Activated CD8-positive, alpha-beta memory T cell treated with anti-CD3 and anti-CD28 coated beads, Interleukin-2, amount 10 ng/mL, durations not matched to agents 7 days and 5 days (primary cell): ENCODE measurements at places on chromosomes 16 and 17. TPM values are rescaled to one million over a fixed set of nuclear protein-coding genes. Genes with fewer than 3 reads are reported as not detected.
A peak's percentile ranks its signal among the peaks of the same experiment; 100 is the strongest.

GRCh38 chr17:34391241-34391640 lies 28.2 kb upstream of the CCL1 start:
- DNase-seq: no peak

The WFDC1 gene
- total RNA-seq: not detected

The OR1A1 gene
- not detected for total RNA-seq

The B4GALNT2 gene
- 0.03 TPM for total RNA-seq

- no peak for DNase-seq
These were observed 25.5 kb downstream of the KDM8 start for GRCh38 chr16:27228621-27229501.

DNA sequence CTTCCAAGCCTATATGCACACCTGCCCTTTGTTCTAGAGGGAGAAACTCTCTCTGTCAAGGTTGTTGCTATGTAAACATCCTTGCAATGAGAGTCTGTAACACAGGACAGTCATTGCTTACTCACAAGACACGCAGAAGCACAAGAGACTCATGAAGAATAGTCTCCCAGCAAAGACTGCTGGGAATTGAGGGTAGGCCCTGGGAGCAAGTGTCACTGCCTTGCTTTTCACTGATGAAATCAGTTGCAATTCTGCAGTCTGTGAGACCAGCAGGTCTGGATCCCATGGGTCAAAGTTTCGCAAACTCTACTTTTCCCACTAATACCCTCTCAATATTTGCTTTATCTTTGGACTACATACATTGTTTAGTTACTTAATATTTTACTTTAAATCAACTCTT lies 177.4 kb downstream of the FTO start:
- no peak for DNase-seq

DNA sequence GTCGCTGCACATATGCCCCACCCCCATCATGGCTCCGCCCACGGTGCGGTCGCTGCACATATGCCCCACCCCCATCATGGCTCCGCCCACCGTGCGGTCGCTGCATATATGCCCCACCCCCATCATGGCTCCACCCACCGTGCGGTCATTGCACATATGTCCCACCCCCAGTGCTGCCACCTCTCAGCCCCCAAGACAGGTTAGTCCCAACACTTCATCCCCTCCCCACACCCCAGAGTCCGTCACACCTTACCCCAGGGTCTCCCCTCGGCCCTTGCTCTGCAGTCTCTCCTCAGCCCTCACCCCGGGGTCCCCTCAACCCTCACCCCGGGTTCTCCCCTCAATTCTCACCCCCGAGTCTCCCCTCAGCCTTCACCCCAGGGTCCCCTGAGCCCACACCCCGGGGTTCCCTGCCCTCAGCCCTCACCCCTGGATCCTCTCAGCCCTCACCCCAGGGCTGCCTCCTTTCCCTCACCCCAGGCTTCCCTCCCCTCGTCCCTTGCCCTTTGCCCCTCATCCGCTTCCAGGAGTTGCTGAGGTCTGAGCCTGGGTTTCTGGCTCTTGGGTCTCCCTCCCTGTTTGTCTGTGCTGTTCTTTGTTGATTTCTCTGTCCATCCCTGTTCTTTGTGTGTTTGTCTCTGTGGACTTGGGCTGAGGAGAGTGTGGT lies 25.6 kb downstream of the TPSG1 start:
- DNase-seq: no peak

DNA sequence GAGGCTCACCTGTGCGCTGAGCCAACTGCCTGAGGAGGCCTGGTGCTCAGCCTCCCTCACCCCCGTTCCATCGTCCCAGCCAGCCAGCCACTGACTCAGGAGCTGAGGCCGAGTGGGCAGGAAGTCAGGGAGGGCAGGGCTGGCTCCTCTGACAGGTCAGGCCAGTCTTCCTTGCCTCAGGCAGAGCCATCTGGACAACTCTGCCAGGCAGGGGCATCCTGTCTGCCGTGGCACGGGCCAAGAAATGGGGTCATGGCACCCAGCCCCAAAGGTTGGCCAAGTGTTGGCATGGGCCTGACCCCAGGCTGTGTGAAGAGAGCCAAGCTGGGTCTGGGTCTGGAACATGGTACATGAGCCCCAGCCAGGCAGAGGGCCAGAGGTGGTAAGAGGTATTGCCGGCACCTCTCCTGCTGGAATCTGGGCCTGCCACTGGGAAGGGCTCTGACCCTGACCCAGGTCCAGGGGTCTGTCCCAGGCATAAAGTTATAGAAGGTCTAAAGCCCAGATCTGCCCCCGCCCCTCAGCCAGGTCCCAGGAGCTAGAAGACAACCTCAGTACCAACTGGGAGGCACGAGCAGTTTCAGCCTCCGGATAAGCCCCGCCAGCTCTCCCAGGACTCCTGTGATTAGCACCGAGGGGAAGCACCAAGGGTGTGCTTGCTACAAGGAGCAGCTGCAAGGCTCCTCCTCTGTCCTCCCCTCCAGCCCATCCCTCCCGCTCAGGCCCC lies 2.5 kb upstream of the VASN start:
- DNase-seq: no peak

- no peak for DNase-seq
These were observed 143.3 kb upstream of the LHX1 start for GRCh38 chr17:36793976-36794375.

GRCh38 chr17:82229698-82230608 lies 1.1 kb downstream of the SLC16A3 start:
- DNase-seq: peak; percentile 52

DNA sequence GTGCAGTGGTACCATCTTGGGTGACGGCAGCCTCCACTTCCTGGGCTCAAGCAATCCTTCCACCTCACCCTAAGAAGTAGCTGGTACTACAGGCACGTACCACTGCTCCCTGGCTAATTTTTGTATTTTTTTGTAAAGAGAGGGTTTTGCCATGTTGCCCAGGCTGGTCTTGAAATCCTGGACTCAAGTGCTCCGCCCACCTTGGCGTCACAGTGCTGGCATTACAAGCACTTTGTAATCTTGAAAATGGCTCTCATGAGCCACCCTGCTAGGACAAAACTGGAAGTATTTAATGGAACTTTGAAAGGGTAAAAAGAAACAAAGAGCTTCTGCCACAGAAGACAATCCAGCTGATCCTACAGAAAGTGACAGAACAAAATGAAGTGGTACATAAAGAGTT lies 9.2 kb downstream of the SUMO2 start:
- no peak for DNase-seq

GRCh38 chr17:64774888-64775540 lies 112.9 kb upstream of the SMURF2 start:
- no peak for DNase-seq

- DNase-seq: no peak
These were observed 103.3 kb downstream of the CCDC182 start for GRCh38 chr17:57641761-57642160.
